Progenitor cell of endocrine pancreas (in vitro differentiated cells): ENCODE measurements at places on chromosomes 3 and 15.

- DNase-seq, result no peak
Measured at GRCh38 chr3:38148311-38148882, 9.9 kb downstream of the MYD88 start.

GRCh38 chr3:136818769-136819391 lies at the start of gene SLC35G2:
Gene SLC35G2 (plus strand): TSS chr3:136819126. CDS start chr3:136854461, 35,335 bp downstream.
- peak; percentile 45 for DNase-seq

- no peak for DNase-seq
Measured at GRCh38 chr15:59473226-59473625, 35.2 kb downstream of the FAM81A start.

DNA sequence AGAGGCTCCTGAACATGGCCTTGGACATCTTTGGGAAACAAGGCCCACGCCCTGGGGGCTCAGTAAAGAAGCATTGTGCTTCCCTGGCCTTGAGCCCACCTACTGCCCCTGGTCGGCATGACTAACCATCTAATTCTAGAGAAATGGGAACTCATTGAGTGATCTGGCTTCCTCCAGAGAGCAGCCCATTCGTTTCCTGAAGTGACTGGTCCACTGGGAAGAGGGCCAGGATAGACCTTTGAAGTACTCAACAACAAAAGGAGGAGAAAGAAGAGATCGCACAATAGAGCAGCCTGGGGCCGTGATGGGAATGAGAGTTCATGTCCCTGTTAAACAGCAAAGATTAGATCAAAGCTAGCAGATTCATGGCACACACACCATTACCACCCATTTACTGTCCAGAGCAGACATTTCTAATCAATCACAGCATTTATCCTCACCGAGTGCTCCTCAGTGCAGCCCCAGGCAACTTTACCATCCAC lies 514.4 kb upstream of the PROK2 start:
- DNase-seq, result no peak

DNA sequence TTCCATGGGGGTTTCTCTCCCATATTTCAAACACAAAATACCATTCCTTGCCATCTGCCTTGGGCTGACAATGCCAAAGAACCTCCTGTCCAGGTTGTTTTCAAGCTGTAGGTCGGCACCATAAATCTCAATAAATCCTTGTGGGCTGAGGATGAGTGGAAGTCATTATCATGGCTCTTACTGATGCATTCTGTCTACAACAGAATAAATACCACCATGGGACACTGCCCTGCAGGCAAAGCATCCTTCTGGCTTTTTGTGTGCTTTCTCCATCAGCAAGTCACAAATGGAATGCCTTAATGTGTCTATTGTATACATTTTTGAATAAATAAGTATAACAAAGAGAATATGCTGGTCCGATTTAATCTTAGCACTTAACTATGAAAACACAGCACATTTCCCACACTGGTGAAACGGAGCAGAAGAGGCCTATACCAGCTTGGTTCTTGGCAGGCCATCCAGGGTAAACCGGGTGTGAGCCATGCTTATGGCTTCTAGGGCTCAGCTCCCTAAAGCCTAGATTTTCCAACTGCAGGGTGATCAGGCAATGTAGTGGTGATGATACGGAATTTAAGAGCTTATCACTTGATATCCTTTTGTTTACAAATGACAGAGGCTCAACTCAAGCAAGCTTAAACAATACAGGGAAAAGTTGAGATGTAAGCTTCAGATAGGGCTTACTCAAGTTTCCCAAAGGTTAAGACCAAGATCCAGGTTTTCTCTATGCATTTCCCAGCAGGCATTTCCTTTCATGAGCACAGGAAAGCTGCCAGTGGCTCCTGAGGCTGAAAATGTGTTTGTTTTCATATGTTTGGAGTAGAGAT lies 133.2 kb upstream of the LRTM1 start:
- DNase-seq, result no peak

- no peak for DNase-seq
Measured at GRCh38 chr3:188397766-188398705, 244.1 kb downstream of the LPP start.

DNA sequence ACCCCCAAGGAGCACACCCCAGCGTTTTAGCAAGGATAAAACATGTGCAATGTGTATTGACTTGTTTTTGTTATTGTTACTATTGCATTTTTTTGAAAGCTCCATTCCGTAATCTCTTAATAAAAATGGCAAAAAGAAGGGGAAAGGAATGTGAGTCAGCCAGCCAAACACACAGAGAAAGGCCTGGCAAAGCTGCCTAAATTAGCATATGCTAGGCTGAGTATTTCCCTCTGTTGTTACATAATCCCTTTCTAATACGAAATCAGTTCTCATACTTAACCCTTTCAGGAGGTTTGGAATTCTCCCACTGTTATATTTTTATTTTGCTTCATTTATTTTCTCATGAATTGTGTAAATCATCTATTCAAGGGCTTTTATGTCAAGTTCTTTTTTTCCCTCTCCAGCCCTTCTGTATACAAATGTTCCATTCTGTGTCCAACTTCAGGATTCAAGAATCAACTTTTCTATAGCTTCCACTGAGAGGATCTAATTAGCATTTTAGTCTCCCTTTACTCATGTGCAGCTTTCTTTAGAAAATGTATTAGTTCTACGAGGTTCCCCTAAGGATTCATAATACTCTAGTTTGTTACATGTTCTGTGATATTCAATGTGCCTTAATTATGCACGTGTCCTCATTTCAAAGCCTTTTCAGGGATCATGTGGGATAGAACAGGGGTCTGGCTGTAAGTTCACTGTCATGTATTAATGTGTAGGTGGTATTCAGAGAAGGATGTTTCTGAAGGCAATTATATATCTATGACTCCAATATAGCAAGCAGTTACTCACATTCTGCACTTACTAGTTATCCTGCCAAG lies 9.2 kb downstream of the CADM2 start:
- no peak for DNase-seq

DNA sequence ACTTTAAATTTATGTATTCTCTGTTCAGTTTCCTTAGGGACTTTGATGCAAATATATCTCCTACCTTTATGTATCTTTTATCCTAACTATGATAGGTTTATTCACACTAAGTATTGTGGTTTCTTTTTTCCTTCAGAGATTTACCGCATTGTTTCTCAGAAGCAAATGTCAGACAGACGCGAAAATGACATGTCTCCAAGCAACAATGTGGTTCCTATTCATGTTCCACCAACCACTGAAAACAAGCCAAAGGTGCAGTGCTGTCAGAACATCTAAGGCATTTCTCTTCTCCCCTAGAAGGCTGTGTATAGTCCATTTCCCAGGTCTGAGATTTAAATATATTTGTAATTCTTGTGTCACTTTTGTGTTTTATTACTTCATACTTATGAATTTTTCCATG lies 18.3 kb downstream of the RAB11A start:
- no peak for DNase-seq

DNA sequence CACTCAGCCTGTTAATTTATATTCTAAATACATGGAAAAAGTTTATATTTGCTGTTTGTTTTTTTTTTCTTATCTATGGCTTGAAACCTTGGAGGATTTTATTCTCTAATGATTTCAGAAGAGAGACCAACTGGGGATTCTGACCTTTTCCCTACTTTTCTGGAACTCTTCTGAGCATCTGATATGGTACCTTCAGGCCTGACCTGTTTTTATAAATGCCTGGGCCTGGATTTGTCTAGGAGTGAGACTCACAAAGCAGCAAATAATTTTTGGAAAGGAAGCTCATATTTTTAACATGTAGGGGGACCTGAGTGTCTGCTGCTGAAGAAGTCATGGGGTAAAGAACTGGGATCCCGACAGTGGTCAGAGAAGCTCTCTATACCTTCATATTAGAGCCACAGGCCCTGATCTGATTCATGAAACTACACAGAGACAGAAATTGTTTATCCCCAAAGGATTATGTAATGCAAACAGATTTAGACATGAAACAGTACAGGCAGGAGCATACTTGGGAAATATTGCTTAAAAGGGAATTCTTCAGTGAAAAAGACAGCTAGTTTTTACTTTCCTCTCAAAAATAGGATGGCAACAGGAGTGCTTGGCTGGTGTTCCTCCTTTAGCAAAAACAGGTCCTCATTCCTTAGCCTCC lies 15.9 kb downstream of the PPM1L start:
- no peak for DNase-seq
